ENCODE measurements at places on chromosomes 6 and 20. TPM values are rescaled to one million over a fixed set of nuclear protein-coding genes. Genes with fewer than 3 reads are reported as not detected.
A peak's percentile ranks its signal among the peaks of the same experiment; 100 is the strongest.

DNA sequence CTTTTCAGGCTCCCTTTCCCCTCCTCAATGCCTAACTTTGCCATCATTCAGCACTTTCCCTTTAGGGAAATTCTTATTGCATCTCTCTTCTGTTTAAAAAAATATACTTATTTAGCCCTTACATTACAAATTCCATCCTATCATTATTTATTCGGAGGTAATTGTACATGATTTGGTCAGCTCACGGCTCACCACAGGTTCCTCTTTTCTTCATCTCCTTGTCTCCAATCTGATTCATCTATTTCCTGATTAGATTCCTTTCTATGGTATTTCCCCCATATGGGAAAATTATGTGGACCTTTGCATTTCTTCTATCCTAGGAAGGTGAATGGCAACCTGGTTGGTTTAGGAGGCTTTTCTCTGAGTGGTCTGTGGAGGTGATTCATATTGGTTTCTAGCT lies 12.9 kb upstream of the EMILIN3 start:
- DNase-seq, result no peak

- DNase-seq, result no peak
Measured at GRCh38 chr6:99614430-99615186, 8.0 kb downstream of the PRDM13 start.

- DNase-seq, result no peak
Measured at GRCh38 chr20:11978496-11978895, 60.8 kb downstream of the BTBD3 start.

DNA sequence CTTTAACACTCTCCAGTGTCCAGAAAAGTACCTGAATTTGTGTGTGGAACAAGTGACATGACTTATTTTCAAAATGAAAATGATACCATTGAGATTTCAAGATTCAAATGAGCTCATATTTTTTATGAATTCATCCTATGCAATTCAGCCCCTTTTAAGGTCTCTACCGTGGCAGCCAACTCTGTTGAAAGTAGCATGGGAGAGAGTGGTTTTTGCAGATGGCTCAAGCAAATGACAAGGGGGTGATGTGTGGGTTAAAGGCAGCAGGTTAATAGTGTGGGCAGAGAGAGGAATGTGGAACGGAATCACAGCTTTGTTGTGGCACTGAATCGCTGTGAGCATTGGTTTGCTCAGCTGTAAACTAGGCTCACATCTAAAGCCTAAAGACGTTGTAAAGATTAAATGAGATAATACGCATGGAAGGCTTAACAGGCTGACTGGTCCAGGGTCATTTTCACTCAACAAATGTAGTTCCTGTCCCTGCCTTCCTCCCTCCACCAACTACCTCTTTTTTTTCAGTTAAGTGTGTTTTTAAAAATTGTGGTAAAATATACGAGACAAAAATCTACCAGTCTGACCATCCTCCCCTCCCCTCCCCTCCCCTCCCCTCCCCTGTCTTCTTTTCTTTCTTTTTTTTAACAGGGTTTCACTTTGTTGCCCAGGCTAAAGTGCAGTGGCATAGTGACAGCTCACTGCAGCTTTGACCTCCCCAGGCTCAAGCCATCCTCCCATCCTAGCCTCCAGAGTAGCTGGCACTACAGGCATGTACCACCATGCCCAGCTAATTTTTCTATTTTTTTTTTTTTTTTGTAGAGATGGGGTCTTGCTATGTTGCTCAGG lies 114.7 kb upstream of the ZNF217 start:
- DNase-seq, result no peak

DNA sequence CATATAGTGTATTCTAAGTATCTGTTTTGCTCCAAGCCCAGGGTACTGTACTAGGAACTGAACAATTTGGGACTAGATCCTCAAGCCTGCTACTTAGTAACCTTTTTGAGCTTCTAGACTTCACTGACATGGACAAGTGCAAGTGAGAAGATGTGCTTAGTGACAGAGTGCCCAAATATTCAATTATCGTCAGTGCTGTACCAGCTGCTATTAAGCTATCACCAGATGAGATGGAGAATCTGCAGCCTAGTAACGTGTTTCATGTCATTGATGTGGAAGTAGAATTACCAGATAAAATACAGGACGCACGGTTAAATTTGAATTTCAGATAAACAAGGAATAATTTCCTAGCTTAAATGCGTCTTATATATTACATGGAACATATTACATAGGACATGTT lies 218.3 kb downstream of the ARID1B start:
- DNase-seq, result no peak

DNA sequence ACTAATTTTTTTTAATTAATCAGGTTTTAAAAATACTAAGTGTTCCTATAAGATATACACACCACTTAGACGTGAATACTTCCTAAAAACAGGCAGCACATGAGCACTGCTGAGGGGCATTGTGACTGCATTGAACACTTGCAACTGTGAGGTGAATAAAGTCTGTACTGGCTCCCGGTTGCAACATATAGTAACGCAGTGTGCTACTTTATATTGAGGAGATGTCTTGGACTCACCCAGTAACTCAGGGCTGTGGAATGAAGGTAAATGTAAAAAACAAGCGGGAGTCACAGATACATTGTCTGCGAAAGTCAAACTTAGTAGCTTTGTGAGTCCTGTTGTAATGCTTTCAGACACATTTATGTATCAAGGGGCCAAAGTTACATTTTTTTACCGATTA lies 17.0 kb upstream of the HLA-A start:
- DNase-seq, result no peak

- DNase-seq, result no peak
Measured at GRCh38 chr6:168145747-168146596, 67.0 kb upstream of the FRMD1 start.

DNA sequence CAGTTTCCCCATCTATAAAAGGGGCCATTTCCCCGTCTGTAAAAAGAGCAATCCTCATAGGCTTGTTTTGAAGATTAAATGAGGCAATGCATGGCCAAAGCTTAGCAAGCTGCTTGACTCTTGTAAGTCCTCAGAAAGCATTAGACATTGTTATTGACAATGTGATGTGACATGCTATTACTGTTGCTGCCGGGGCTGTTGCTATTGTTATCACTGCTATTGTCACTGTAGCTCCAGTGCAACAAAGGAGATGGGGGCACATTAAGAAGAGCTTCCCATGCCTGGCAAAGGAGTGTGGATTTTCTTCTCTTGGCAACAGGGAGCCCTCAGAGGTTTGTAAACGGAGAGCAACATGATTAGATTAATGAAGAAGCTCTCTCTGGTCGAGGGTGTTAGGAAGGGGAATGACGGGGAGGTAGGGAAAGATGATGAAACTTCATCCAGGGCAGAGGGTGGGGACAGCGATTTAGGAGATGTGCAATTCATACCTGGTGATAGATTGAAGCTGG lies 33.1 kb upstream of the FAM83D start:
- DNase-seq, result no peak

- no peak for DNase-seq
Measured at GRCh38 chr20:3646651-3647050, 16.5 kb downstream of the GFRA4 start.

- DNase-seq, result no peak
Measured at GRCh38 chr6:36756786-36757185, 59.2 kb downstream of the RAB44 start.

DNA sequence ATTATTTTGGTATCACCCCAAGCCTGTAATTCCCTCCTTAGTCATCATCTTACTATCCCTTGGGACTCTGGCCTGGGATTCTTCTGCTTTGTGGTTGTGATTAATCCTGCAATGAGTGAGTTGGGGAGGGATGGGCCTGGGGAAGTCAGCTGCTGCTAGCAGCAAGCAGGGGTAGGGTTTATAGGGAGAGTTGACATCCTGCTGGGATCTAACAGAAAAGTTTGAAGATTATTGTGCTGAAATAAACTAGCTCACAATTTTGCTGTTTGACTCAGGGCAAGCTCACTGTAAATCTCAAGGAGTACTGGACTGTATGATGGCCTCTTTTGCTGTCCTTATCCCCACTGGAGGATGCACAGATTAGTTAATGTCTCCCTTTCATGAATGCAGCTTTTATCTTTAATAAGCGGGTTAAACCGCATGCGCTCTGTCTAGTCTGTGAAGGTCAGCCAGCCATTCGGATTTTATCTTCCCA lies 83.4 kb downstream of the JARID2 start:
- DNase-seq, result no peak

- peak; percentile 85 for DNase-seq
Measured at GRCh38 chr20:362271-363254, 15.7 kb downstream of the NRSN2 start.

- no peak for DNase-seq
Measured at GRCh38 chr6:2355150-2355549, 109.7 kb upstream of the GMDS start.

DNA sequence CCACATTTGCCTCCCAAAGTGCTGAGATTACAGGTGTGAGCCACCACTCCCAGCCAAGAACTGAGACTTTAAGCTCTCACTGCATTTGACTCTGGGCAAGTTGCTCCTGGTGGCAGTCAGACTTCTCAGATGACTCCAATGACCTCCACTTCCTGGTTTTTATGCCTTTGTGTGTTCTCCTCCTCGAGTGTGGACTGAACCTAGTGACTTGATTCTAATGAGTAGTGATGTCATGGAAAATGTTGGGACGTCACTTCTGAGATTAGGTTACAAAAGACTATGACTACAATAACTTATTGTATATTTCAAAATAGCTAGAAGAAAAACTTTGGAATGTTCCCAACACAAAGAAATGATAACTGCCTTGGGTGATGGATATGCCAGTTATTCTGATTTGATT lies 12.0 kb downstream of the SPINT3 start:
- DNase-seq, result no peak

DNA sequence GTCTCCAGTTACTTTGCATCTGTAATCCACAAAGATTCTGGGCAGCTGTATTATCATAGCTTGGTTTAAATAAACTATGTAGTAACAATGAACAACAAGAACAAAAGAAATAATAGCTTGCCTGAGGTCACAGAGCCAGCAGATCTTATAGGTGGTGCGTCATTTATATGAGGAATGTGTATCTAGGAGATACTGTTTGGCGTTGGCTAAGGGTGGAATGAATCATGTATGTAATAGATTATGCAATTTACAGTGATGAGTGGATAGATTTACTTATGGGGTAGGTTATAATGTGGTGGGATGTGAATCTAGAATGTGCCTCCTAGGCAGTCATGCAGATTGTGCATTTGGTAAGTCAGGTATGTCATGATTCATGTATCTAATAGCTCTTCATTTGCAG lies 42.8 kb downstream of the HNF4A start:
- no peak for DNase-seq

GRCh38 chr6:36491378-36491965 lies 48.7 kb downstream of the KCTD20 start:
- no peak for DNase-seq

DNA sequence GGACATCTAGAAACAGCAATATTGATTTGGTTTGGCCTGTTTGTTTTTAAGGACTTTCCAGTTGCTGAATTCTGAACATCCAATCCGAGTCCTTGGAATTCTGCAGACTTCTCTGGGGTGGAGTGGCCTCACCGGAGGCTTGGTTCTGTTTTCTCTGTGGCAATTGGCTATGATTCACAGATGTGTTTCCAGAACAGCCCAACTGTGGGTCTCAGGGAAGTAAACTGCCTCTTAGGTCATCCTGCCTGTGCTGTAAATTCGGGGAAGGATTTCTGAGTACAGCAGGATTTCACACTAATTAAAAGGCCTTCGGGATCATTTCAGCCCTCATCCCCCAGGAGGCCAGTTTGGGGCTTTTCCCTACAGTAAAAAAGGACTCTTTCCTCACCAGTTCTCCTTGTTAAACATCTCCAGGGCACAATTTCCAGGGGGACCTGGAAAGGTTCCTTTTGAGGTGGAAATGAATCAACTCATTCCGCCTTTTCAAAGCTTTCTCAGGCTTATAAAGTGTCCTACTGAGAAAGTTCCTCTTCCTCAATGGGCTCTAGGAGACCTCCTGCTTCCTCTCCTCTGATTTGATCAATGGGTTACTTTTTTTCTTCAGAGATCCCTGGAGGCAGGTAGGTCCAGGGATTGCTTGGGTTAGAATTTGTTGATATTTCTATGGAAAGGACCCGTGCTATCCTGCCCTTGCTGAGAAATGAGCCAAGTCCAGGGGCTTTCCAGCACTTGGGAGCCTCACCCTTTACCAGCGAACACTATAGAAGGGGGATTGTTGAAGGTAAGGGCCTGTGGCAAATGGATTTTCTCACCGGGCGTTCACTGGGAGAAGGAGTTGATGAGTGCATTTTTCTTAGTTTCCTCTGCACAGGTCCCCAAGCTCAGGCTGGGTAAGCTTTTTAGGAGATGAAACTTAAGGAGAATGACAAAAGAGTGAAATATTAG lies 114.6 kb downstream of the CLIC5 start:
- no peak for DNase-seq

- peak; percentile 55 for DNase-seq
Measured at GRCh38 chr6:35343092-35343834, 905 bp downstream of the PPARD start.

GRCh38 chr6:125078602-125079321 lies 74.8 kb upstream of the TPD52L1 start:
- DNase-seq, result no peak

GRCh38 chr6:105764315-105764714 lies 321.8 kb upstream of the PRDM1 start:
- no peak for DNase-seq

GRCh38 chr20:22324505-22324904 lies 259.9 kb downstream of the FOXA2 start:
- no peak for DNase-seq

- no peak for DNase-seq
Measured at GRCh38 chr6:91708534-91708933, 1121.7 kb upstream of the MAP3K7 start.

DNA sequence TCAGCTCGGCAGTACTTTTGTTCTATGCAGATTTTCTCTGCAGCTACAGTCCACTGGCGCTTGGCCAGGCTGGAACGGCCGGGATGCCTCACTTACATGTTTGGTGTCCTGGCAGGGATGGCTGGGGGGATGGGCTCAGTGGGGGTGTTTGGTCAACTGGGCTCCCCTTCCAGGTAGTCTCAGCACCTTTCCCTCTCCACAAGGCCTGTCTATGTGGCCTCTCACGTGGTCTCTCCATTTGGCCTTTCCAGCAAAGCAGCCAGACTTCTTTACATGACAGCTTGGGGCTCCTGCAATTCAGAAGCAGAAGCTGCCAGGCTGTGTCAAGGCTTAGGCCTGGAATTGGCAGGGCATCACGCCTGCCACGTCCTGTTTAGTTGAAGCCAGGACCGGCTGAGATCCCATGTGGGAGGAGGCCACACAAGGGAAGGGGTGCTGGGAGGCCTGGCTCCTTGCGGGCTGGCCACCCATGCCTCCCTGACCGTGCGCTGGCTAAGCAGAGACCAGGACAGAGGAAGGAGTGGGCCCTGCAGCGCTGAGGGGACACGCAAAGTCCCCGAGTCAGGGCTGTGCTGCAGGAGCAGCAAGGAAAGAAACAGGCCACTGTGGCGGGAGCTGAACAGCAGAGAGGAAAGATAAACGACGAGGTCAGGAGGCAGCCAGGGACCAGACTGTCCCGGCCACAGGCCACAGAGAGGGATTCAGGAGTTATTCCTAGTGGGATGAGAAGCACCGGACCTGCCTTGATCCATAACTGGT lies 38.9 kb downstream of the MGME1 start:
- peak; percentile 23 for DNase-seq

The GGTLC1 gene
- not detected for total RNA-seq

The RAET1L gene
- not detected for total RNA-seq

The C20orf141 gene
- not detected for total RNA-seq

The SNAP91 gene
- 19.5 TPM for total RNA-seq

The CYP39A1 gene
- 4.2 TPM for total RNA-seq

The TPBG gene
- 3.5 TPM for total RNA-seq

The IL20RA gene
- 0.42 TPM for total RNA-seq

The HLA-DOB gene
- total RNA-seq, result 0.32 TPM

The LGSN gene
- not detected for total RNA-seq

The OR2B3 gene
- total RNA-seq, result not detected

The HACE1 gene
- total RNA-seq, result 6.3 TPM

The SYTL3 gene
- total RNA-seq, result 8.7 TPM
